ENCODE measurements at places on chromosomes 7 and 10.

DNA sequence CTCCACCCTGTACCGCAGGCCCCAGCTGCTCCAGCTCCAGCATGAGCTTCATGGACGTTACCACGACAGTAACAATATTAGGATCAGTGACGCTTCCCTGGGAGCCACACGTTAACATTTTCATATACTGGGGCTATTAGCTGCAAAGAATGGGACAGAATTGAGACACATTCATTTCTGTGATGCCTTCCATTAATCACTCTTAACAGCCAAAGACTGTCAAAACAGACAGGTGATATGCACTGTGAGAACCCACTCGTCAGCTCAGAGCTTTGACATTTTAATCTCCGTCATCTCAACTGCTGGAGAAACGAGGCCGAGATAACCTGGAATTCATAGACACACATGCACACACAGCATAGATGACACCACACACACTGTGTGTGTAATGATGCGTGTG, 408.4 kb upstream of the SHH start:
- DNase-seq = no peak

DNA sequence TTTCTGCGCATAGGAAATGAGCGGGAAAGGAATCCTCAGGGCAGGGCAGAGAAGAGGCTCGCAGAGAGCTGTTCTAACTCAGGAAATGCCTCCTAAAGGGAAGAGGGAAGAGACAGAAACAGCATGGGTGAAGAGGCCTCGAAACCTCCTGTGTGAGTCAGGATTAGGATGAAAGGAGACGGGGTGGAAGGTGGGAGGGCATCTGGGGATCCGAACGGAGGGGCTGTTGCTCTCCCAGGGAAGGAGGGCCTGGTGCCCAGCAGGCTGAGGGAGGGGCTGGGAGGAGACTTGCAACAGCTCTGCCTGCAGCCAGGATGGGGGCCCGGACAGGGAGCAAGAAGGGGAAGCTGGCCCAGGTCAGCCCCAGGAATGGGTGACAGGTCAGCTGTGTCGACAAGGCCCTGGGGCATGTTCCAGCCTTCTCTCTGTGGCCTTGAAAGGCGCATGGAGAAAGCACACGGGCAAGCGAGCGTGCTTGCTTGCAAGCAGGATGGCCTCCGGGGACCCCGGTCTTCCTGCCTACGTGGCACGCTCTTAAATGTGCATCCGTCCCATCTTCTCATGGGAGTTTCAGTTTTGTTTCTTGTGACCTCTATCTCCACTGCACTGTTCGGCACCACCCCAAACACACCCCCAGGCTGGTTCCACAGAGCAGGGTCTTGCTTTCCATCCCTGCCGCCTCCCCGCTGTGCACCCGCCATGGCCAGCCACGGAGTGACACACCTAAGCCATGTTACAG, 63.5 kb downstream of the HIPK2 start:
- DNase-seq = no peak

DNA sequence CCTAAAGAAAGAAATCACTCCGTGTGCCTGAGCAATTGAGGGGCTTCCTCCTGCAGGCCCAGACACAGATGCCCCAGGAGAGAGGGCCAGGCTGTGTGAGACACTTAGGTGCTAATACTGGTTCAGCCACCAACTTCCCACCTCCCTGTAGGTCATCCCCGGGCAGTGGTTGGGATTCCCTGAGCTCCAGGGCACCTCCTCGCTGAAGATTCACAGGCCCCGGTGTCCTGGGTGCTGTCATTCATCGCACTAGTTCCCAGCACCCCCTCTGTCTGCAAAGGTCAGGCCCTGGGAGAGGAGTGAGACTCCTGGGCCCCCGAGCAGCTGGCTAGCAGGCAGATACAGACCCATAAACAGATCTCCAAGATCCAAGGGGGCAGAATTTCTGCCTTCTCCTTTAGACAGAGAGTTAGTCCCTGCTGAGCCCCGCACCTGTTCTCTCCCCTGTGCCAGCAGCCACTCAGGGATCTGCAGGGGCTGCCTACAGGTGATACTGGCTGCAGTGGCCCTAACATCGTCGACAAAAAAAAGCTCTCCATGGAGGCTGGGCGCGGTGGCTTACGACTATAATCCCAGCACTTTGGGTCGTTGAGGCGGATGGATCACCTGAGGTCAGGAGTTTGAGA, 38.2 kb upstream of the GTF2I start:
- no peak for DNase-seq

GRCh38 chr10:73771722-73772280, 10.0 kb upstream of the CHCHD1 start:
- DNase-seq = peak; percentile 66
